Stimulated activated CD4-positive, alpha-beta T cell treated with anti-CD3 and anti-CD28 coated beads, TNF-alpha, amount 100 ng/mL, for 1 hour (primary cell): ENCODE measurements at places on chromosomes 4 and X.

DNA sequence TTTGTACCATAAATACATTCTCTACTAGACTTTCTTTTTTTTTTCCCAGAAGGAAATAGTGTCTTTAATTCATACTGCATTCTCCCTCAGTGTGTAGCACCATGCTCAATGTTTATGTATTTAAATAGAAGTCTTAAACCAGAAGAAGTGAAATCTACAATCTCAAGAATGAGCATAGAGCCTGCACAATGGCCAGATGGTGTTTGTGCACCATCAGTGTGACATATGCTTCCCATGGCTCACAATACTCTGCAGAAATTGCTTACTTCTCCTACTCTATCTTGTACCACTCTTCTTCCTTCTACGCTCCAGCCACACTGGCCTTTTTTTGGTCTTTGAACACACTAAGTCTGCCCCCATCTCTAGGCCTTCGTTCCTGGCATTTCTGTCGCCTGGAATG lies 2.6 kb upstream of the DOCK11 start:
- no peak for DNase-seq

DNA sequence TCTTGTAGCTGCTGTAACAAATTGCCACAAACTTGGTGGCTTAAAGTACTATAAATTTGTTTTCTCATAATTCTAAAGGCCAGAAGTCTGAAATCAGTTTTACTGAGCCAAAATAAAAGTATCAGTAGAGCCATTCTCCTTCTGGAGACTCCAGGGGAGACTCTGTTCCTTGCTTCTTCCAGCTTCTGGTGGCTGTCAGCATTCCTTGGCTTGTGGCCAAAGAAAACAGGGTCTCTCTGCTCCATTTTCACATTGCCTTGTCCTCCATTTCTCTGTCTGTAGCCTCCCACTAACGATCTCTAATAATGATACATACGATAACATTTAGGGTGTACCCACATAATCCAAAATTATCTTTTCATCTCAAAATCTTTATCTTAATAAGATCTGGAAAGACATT lies 200.4 kb downstream of the MAB21L2 start:
- DNase-seq: no peak

- no peak for DNase-seq
These were observed 281.3 kb downstream of the PTTG2 start for GRCh38 chr4:38241541-38241940.

- DNase-seq: no peak
These were observed 98.2 kb upstream of the PGRMC2 start for GRCh38 chr4:128385683-128386304.

- no peak for DNase-seq
These were observed 118.3 kb upstream of the ETNPPL start for GRCh38 chr4:108881190-108881589.

GRCh38 chr4:21697583-21697982 lies 251.0 kb downstream of the KCNIP4 start:
- no peak for DNase-seq

DNA sequence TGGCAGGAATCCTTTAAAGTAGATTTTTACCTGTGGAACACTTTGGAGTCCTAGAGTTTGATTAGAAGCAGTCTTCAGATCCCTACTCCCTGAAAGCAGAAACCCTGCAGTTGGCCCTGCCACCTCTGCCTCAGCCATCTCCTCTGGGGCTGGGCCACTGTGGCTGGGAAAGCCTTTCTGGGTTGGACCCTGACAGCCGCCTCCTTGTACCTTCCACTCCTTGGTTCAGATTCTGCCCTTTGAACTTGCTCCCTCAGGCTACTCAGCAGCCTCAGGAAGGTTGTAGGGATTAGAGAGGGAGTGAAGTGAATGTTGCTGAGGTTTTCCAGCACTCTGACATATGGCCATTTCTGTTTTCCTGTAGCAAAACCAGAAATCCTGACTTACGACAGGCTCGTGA lies 65.5 kb downstream of the KIT start:
- no peak for DNase-seq

- DNase-seq: no peak
These were observed 382.0 kb downstream of the MAGEB5 start for GRCh38 chrX:26597981-26598380.

GRCh38 chr4:6749340-6750171 lies 33.0 kb upstream of the KIAA0232 start:
- no peak for DNase-seq

GRCh38 chrX:154827194-154828015 lies 7.1 kb downstream of the SMIM9 start:
- no peak for DNase-seq

DNA sequence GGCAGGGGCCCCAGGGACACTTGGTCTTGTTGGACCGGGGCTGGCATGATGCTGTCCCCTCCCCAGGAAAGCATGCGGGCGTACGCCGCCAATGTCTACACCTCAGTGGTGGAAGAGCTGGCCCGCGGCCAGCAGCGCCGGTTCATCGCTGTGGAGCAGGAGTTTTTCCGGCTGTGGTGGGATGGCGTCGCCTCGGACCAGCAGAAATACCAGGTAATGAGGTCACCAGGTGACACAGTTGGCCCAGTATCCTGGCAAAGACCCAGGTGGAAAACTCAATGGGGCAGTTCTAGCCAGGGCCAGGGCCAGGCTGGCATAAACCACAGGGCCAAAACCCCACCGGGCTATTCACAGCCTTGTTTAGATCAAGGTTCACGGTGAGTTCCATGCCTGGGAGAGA lies 1.5 kb downstream of the MAN2B2 start:
- no peak for DNase-seq

GRCh38 chrX:149037281-149037870 lies 467.7 kb downstream of the IDS start:
- DNase-seq: no peak

GRCh38 chr4:107509615-107510014 lies 210.4 kb downstream of the PAPSS1 start:
- DNase-seq: no peak

DNA sequence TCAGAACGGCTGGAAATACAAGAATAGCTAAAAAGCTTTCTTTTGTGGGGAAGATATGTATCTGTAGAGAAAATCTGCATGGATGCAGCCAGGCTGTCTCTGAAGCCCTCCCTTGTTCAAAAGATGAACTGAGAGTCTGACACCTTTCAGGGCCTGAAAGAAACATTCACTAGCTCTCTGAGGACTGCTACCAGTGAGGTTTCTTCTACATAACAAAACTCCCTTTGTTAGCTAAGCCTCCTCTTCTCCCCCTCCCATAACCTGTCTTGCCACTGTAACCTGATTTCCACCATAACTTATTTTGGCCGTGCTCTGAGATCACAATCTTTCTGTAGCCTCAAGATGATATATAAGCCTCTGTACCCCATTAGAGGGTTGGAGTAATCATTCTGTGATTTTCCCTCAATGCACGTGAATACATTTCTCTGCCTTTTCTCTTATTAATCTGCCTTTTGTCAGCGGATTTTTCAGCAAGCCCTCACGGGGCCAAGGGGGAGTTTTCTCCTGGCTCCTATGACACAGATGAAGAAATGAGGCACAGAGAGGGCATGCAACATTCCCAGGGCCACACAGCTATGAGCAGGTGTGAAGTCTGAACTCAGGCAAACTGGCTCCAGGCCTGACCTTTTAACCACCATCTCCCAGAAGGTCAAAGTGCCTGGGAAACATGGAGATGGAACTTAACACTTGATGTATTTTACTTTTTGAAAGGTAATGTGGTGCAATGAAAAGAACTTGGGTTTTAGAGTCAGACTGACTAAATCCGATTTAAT lies 161.6 kb upstream of the PRDX4 start:
- no peak for DNase-seq

DNA sequence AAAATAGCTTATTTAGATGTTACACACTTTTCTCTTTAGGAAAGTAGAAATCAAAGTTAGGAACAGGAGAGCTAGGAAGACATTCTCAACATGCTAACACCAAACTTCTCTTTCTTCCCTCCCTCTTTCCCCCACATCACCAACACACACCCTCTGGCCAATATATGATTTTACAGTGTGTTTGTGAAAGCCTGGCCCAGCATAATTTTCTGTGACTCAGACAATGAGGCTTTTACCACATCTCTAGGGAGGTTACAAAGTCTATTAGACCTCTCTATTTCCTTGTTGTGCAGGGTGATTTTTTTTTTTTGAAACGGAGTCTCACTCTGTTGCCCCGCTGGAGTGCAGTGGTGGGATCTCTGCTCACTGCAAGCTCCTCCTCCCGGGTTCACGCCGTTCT lies 189.9 kb downstream of the AASDH start:
- no peak for DNase-seq

GRCh38 chr4:24858026-24858425 lies 54.8 kb downstream of the CCDC149 start:
- no peak for DNase-seq
